ENCODE measurements at places on chromosomes 1 and 21.

DNA sequence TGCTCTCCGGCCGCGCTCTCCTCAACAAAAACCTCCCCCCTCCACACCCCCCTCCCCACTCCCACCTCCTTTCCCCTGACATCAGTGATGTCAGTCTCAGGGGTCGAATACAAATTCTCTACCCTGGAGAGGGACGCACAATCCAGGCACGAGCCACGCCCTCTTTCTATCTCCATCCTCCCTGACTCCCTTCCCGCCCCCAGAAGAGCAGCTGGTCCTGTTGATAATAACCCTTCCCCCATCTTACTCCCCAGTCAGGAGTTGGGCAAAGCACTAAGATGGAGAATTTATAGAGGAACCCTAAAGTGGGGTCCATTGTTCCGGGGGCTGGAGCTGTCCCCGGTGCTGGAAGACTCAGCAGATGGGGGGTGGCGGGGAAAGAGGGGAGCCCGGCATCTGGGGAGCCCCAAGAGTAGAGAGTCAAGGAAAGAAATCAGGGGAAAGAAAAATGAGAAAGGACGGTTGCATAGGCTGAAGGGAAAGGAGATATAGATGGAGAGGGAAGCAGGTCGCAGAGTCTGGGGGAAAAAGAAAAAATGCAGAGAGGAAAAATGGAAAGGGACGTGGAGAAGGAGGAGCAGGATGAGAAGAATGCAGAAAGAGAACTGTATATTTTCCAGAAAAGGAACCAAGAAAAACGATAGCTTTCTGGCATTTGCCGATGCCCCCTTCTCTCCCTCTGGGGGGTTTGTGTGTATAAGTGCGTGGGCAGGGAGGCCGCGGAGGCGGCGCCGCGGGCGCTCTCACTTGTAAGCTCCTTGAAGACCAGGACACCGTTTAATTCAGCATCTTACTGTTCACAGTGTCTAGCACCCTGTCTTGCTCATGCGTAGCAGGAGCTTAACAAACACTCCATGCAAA lies at the start of gene CELF3:
TSS of gene CELF3 (minus strand) at position 33 of the 861 bp plus-strand sequence. CDS start 783 bp downstream, outside the sequence.
- DNase-seq, result no peak

DNA sequence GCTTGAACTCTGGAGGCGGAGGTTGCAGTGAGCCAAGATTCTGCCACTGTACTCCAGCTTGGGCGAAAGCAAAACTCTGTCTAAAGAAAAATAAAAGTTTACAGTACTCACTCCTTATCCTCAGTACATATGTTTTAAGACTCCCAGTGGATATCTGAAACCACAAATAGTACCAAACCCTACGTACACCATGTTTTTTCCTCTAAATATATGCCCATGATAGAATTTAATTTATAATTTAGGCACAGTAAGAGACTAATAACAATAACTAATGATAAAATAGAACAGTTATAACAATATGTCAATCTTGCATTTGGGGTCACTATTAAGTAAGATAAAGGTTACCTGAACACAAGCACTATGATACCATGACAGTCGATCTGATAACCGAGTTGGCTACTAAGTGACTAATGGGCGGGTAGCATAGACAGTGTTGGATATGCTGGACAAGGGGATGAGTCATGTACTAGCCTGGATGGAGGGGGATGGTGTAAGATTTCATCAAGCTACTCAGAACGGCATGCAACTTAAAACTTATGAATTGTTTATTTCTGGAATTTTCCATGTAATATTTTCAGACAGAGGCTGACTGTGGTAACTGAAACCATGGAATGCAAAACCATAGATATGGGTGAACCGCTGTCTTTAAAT lies 43.7 kb downstream of the ST7L start:
- no peak for DNase-seq

DNA sequence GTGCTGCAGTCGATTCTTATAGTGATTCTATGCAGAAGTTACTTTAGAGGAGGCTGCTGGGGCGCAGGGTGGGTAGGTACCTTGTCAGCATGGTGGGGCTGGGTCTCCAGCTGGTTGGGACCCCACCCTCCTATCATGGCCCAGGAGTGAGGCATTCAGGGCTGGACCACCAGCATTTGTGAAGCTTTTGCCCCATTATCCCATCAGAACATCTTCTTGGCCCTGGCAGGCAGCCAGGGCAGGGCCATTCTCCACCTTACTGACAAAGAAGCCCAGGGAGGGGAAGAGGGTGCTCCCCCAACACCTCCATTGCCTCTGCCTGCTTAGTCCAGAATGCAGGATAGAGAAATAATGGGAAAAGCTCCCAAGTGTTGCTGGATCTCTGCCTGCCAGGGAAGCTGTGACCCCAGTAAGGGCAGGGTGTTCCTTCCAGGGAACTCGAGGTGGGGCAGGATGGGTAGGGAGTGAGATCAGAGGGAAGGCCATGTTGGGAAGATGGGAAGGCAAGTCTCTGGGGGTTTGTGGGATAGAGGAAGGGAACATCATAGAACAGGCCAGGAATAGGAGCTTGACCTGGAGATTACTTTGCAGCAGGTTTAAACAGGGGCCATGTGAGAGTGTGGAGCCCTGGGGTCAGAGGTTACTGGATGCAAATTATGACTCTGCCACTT lies 16.2 kb upstream of the SLC2A1 start:
- no peak for DNase-seq

GRCh38 chr1:207968521-207969009 lies 57.6 kb upstream of the CD34 start:
- DNase-seq, result no peak

DNA sequence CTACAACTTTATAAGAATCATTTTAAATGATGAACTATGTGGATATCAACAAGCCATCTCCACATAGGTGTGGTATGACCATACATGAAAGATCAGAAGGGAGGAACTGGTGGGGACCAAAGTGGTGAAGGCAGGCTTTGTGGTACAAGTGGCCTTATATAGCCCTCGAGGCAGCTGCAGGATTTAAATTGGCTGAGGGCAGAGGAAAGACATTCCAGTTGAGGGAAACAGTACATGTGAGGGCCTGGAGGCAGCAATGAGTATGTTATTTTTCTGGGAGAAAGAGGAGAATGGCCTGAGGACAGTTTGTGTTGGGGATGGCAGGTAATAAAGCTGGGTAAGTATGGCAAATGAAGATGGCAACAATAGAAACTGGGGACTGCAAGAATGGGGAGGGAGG lies 17.1 kb downstream of the OSCP1 start:
- no peak for DNase-seq

DNA sequence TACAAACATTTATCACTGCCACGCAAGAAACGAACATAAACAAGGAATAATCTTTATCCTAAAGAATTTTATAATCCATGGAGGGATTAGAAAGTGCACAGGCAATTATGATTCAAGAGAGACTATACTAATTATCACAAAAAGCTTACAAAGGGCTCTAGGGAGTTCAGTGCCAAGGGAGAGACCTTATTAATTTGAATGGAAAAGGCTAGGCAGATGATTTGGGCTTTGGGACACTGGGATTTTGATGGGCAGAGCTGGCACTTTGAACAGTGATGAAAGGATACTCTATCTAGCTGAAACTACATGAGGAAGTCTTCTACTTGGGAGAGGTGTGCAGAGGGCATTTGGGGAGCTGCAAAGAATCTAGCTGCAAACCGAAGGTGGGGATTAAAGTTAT lies 48.9 kb upstream of the IVNS1ABP start:
- DNase-seq, result no peak

GRCh38 chr1:185733818-185734735 lies at the start of gene HMCN1:
TSS of gene HMCN1 (plus strand) at chr1:185734391. CDS start at chr1:185734780, 389 bp downstream.
- DNase-seq, result no peak
